ENCODE measurements at places on chromosomes 1 and 21.

DNA sequence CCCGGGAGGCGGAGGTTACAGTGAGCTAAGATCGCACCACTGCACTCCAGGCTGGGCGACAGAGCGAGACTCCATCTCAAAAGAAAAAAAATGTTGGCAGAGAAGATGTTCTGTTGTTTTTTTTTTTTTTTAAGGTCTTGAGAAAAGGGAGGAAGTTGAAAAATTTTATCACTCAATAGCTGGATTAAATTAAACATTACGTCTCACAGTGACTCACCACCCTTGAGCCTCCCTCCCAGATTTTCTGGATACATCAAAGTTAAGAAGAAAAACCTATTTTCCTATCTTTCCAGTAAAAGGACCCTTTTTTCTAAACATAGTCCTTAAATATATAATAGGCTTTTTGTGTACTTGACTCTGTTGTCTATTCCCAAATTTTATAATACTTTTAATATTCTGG, 35.5 kb downstream of the IFNAR1 start:
- no peak for DNase-seq

GRCh38 chr1:225876900-225877510, 5.2 kb downstream of the TMEM63A start:
- no peak for DNase-seq

GRCh38 chr1:186050360-186050759, 316.2 kb downstream of the HMCN1 start:
- DNase-seq, result no peak

- DNase-seq, result no peak
Observed at GRCh38 chr21:14923468-14923867, 141.3 kb downstream of the NRIP1 start.

GRCh38 chr1:28326984-28327383, 1.9 kb upstream of the MED18 start:
- no peak for DNase-seq

DNA sequence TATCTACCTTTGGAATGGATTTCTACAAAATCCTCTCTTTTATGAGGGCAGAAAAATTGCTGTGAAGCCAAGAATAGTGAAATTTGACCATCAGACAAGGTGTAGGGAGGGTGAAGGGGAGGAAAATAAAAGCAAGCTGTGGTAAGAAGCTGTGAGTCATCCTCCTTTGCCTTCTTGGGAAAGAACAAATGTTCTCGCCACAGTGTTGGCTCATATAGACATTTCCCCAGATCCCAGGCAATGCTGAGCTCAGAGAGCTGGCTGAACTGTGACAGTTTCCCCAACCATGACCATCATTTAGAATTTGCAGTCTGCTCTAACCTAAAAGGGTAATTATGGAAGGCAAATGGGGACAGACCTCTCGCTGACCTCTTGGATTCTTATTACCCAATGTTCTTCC, 235.4 kb downstream of the PBX1 start:
- no peak for DNase-seq

DNA sequence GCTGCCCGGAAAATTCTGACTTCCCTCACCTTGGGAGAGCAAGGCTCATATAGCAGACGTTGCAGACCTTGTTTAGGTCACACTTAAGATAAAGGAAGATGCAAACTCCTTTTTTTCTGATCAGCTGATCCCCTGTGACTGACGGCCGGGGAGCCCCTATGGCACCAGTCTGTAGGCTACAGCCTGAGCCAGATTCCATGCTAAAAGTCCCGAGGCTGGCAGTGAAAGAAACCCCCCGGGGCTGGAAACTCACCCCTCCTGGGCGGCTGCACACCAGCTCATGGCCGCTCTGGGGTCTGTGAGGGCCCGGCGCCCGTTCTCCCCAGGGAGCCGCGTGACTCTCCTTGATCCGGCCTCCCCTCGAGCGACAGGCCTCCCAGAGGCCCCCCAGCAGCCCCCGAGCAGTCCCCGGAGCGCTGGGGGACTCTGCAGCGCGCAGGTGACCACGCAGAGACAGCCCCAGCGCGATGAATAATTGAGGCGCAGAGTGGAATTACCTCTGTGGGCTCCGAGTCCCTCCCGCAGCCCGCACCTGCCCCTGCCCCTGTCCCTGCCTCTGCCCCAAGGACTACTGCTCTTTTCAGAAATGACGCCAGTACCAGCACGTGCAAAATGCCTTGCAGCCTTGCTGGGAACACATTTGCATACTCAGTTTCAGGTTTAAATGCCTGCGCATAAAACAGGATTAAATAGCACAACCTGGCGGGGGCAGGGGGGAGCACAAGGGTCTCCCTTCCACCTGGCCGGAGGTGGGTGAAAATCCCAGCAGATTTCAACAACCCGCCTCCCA, 62.6 kb upstream of the CLDN14 start:
- DNase-seq, result no peak

- DNase-seq, result no peak
Observed at GRCh38 chr1:175373786-175374623, 181.4 kb upstream of the KIAA0040 start.

DNA sequence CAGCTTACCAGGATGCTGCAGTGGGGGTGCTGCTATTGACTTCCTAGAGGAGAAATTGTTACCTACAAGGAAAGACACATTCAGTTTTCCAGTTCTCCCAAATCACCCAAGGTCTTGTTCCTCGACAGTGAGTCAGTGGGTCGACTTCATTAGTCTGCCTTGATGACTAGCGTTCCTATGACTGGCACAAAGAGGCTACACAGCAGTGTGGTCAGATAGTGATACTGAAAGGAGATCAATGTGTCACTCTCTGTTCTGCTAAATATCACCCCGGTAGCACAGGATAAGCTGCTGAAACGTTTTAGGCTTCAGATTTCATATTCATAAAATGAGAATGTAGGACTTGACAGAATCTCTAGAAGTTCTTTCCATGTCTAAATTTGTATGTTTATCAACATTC, 357.4 kb downstream of the LMX1A start:
- DNase-seq, result no peak

- DNase-seq, result no peak
Observed at GRCh38 chr1:198701766-198702539, 63.1 kb downstream of the PTPRC start.

DNA sequence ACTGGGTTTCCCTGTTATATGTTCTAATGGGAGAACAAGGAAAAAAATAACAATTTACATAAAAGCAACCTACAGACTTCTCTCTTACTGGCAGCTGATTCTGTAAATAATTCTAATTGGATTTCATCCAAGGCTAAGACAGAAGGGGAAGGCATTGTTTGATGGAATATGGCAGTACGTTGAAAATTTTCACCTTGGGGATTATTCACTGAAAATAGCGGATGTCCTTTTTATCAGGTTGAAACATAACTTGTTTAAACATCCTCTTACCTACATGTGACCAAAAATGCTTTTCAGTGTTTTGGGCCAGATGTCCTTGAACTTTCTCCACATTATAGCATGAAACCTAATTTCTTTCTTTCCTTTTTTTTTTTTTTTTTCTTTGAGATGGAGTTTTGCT, 24.9 kb downstream of the TSNAX start:
- DNase-seq, result no peak

DNA sequence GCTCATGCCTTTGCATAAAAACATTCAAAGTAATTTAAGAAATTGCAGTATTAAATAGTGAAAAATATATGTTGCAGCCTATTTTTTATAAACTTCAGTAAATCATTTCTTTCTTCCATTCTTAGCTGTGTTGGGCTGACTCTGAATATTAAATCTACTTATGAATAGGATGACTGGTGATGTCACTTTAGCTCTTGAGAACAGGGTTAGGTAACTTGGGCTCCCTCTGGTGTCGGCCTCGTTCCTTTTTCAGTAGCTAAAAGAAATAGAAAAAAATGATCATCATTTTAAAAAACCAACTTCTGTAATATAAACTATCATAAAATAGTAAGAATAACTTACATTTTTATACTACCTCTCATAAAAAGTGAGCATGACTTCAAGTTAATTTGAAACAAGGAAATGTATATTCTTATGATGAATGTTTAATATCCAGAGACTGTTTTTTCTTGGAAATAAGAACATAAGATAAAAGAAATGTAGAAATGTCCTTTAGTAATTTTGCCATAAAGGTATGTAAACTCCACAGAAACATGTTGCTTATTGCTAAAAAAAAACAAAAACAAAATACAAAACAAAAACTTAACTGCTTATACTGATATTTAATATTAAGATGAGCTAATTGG, 26.8 kb upstream of the NCAM2 start:
- peak; percentile 75 for DNase-seq

DNA sequence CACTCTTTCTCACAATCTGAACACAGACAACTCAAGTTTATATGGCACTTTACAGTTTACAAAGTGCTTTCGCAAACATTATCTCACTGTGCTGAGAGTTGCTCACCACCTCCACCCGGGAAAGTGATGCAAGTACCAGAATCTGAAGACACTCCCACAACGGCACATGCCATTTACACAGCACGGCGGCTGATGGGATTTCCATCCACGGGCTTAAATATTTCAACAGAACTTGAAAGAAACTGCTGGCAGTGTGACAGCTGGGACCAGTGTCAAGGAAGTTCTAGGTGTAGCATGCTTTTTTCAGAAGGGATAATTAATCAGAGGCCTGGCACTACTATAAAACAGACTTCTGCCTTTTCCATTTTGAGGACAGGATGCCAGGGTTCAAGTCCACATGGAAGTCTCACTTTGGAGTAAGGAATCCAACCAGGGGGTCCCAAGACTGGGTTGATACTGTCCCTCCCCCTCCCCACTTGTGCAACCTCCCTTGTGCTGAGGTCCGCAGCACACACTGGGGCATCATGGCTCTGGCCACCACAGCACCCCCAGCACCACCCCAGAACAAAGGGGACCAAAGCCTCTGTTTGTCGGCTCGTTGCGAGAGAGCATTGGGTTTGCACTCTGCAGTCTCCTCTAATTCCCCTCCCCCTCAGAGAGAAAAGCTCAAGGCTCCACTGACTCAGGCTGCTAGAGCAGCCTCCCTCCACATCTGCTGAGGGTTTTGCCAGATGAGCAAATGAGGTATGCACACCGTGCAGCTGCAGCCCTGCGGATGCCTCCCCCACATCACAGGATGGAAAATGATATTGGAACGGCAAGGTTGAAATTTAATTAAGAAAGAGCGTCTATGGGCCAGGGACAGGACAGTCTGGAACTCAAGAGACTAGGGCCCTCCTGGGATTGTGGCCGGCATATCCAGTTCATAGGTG, 154.9 kb downstream of the TGFBR3 start:
- DNase-seq, result no peak

DNA sequence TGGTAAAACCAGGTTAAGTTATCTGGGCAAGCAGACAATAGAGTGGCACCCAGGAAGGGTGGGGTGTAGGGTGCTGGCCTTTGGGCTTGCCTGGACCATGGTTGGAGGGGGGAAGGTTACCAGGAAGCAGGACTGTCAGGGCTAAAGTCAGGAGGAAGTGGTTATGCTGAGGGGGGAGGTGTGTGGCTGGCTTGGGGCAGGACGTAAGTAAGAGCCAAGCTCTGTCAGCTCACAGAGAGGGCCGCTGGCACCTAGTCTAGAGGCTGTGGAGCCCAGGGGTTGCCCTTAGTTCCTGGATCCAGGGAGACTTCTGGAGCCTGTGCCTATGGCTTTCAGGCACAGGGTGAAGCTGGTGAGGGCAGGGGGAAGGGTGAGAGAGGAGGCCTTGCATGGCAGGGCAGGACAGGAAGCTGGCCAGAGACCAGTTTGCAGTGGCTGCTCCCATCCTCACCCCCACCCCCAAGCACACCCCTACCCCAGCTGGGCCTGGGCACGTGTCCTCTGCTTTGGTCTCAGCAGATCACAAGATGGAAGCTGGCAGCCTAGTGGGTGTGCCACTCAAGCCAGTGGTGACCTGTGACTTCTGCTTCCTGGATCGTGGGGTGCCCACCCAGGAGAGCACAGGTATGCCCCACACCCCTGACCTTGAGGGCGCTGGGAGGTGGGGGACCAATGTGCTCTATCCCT, 20.5 kb upstream of the SMYD3 start:
- no peak for DNase-seq

- no peak for DNase-seq
Observed at GRCh38 chr1:118659646-118660045, 328.5 kb downstream of the TBX15 start.

DNA sequence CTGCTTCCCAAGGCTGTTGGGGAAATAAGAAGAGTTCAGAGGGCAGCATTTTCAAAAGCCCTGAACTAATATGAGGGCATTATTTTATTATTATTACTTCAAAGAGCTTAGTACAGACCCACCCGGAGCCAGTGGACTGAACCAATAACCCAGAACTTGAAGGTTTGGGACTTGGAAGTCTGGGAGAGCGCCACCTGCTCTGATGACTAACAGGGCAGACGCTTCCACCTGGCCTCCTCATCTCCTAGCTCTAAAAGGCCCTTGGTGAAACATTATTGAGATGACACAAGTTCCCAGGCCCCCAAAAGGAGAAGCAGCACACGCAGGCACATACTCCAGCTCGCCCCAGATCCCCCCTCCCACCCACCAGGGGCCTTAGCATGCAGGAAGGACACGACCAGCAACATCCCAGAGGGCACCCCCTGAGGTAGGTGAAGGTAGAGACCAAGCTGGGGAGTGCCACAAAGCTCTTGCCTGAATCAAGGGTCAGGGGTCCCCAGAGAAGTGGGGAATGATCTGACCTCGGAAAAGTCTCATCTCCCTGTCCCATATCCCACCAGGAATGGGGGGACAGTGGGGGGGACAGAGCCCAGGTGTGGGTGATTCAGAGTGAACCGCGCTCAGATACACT, 1.3 kb downstream of the DLGAP3 start:
- no peak for DNase-seq

GRCh38 chr1:186620566-186621350, 59.5 kb downstream of the PTGS2 start:
- DNase-seq, result no peak

DNA sequence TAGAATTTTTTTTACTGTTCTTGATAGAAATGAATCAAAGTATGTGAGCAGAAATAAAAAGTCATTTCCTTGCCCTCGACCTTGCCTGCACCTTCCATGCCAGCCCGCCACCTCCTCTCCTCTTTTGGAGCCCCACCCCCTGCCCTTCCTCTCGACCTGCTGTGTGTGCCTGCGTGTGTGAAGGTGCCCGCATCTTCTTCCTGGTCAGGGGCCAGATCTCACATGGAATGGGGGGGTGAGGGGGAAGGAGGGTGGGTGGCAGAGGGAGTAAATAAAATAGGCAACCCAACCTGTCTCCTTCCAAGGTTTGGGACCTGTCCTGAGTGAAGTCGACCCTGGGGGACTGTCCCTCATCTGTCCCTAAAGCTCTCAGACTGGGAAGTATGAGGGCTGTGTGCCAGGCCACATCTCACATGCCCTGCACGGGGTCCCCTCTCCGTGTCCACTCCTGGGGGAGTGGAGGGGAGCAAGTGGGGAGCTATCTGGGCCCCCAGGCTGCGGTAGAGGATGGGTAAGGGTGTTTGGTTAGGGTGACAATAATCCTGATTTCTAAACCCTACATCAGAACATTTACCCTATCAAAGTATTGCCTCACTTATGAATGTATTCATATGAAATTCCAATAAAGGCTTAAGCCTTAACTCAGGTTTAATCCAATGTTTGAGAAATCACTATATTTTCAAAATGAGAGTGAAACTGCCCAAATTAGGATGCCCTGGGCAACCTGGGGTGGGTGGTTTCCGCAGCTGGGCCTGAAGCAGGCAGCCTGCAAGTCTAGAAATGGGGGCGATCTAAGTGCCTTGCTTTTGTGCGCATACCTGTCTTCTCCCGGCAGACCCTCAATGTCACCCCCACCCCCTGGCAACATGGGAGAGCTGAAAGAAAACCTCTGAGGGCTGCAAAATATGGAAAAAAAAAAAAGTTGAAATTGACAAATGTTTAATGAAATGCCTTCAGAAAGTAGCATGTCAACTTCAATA, 15.4 kb downstream of the AMPD2 start:
- DNase-seq, result no peak

- no peak for DNase-seq
Observed at GRCh38 chr1:44644806-44645205, 29.5 kb downstream of the TMEM53 start.

- no peak for DNase-seq
Observed at GRCh38 chr1:220666349-220666748, 23.8 kb upstream of the C1orf115 start.

- DNase-seq, result no peak
Observed at GRCh38 chr21:45256912-45257672, 30.6 kb downstream of the POFUT2 start.

Measured in head of caudate nucleus (tissue), 42 donors.